ENCODE measurements at places on chromosomes 6 and 20.

- no peak for DNase-seq
Observed at GRCh38 chr6:50543666-50544065, 169.7 kb upstream of the TFAP2D start.

DNA sequence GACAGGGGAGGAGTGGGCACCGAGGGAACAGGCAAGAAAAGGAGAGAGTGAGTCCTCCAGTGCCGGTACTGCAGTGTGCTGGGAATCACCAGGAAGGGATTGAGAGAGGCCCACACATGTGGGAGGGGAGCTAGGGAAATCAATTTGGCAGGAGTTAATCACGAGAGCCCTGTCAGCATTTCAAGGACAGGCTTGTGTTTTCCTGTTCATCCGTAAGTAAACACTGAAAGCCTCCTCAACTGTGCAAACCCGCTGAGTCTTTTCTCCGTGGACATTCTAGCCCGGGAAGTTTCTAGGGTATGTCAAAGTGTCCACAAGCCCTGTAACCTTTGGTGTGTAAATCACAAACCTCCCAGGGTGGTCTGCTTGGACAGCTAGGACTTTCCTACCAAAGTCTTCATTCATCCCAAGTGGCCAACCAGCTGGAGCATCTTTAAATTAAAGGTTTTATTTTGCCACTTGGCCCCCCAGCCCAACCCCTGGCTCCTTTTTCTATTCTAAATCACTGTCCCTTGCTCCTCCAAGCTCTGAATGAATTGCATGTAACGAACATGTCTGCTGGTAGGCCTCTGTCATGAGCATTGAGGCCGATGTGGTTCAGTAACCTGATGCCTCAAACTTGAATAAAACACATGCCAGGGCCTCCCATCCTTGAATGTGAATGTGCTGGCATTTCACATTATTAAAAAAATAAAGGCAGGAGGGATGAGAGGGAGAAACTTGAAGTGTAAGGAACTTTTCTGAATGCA is 149.1 kb downstream of the ZNF217 start:
- no peak for DNase-seq

- no peak for DNase-seq
Observed at GRCh38 chr20:4947817-4948559, 53.3 kb downstream of the SLC23A2 start.

- DNase-seq, result no peak
Observed at GRCh38 chr6:135022050-135022697, 32.4 kb downstream of the HBS1L start.

- DNase-seq, result no peak
Observed at GRCh38 chr20:60113771-60114170, 155.5 kb downstream of the CDH26 start.

DNA sequence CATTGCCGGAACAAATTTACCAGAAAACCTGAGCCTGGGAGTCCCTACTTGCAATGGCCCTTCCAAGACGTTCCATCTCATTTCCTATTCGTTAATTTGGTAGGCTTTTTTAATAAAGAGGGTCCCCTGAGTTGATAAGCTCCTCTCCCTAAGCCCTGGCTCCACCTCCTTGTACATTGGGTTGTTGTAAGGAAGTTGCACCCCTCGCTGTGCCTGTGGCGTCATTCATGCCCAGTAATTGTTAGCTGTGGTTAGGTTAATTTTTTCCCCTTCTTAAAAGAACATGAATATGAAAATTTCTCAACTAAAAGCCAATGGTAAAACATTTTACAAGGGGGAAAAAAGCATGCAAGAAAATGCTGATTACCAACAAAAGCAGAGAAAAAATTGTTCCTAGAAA is 91.9 kb downstream of the SLC24A3 start:
- DNase-seq, result no peak

DNA sequence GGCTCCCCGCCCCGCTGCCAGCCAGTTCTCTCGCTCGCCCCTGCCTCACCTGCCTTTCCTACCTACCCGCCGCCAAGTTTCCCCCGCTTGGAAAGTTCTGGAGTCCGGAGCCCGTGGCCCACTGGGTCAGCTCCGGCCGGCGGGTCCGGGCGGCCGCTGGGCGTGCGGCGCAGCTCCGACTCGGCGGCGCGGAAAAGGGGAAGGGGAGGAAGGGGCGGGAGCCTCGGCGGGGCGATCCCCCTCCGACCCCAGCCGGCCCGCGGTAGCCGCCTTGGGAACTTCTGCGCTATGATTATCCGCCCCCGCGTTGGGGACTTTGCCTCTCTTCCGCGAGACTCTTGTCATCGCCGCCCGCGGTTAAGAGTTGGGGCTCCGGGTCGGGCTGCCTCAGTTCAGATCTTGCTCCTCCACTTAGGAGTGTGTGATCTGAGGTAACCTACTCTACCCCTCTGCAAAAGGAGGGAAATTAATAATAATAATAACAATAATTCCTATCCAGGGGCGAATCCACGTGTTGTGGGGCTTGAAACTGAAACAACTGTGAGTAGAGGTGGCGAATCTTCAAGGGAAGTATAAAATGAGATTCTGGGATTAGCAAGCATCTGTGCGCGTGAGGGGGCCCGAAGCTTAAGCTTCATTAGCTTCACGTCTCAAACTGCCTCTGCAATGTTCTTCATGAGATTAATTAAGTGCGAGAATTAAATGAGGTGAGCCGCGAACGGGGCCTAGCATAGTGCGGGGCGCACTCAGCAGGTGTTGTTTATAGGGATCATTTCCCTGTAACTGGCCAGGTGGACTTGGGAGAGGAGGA is 30.8 kb downstream of the SF3B5 start:
- DNase-seq, result peak; percentile 23

GRCh38 chr6:14738933-14739332 is 506.9 kb upstream of the JARID2 start:
- no peak for DNase-seq

DNA sequence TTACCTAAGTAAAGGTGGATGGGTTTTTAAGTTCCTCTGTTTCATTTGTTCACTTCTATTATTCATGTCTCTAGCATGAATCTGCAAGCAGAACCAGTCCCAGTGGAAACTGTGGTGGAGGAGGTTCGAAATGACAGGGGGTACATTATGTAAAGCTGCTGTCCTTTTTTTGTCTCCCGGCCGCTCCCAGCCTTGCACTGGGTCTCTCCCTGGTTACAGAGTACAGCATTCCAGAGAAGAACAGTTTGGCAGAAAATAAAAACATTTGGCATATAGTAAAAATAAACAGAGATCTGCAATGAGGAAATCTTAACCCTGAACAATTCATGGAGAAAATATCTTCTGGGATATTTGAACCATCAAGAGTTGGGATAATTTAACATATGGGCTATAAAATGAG is 34.6 kb upstream of the TAGAP start:
- no peak for DNase-seq

DNA sequence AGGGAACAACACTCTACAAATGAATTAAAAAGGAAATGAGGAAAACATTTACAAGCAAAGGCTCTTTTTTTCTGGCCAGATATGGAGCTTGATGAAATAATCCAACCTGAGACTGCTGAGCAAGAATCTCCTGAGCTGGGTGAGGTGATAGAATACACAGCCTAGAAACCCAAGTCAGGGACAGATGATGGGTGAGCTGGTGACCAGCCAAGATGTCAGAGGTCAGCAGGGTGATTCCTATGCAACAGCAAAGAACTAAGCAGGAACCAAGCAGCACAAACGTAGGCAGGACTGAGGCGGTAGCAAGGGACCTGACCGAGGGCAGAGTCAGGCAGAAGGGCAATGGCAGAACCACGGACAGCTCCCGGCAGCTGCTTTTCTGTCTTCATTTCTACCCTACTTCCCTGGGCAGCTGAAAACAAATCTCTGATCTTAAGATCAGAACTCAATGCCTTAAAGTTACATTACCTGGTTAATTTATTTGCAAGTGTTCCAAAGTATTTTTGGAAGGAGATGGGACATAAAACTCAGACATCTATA is 75.1 kb downstream of the CDC40 start:
- no peak for DNase-seq

GRCh38 chr6:111888928-111889695 is 15.9 kb upstream of the FYN start:
- peak; percentile 34 for DNase-seq
